ENCODE measurements at places on chromosomes 11 and 22.

- DNase-seq: peak; percentile 84
- H3K4me1 ChIP-seq: no peaks in the 10 kb centered on the region
- no peak overlapping the region for H3K27ac ChIP-seq
These were observed 28.6 kb upstream of the OR10G7 start for GRCh38 chr11:124069429-124070401.

GRCh38 chr11:65290448-65291165 lies 24.1 kb upstream of the CDC42EP2 start:
- H3K4me3 ChIP-seq: no peak overlapping the region
- H3K27me3 ChIP-seq: no peaks in the 10 kb centered on the region
- no peak for DNase-seq
- H3K36me3 ChIP-seq: peaks cover 39% of the 10 kb centered on the region

- no peaks in the 10 kb centered on the region for H3K4me1 ChIP-seq
- H3K27me3 ChIP-seq: no peaks in the 10 kb centered on the region
- no peak for DNase-seq
- no peak overlapping the region for H3K27ac ChIP-seq
- H3K4me3 ChIP-seq: no peak overlapping the region
These were observed 125.8 kb upstream of the POU2AF2 start for GRCh38 chr11:111119751-111120150.

- no peaks in the 10 kb centered on the region for H3K27me3 ChIP-seq
- peaks cover 7% of the 10 kb centered on the region for H3K4me1 ChIP-seq
- H3K36me3 ChIP-seq: no peaks in the 10 kb centered on the region
- H3K4me3 ChIP-seq: no peak overlapping the region
- DNase-seq: no peak
These were observed 228.6 kb upstream of the DDI1 start for GRCh38 chr11:103807806-103808205.

- H3K27me3 ChIP-seq: no peaks in the 10 kb centered on the region
- H3K27ac ChIP-seq: no peak overlapping the region
- no peak overlapping the region for H3K4me3 ChIP-seq
These were observed 328.7 kb upstream of the B3GAT1 start for GRCh38 chr11:134740590-134741261.

GRCh38 chr11:103844327-103845215 lies 191.9 kb upstream of the DDI1 start:
- H3K27me3 ChIP-seq: no peaks in the 10 kb centered on the region
- no peak overlapping the region for H3K27ac ChIP-seq
- no peaks in the 10 kb centered on the region for H3K36me3 ChIP-seq
- H3K4me1 ChIP-seq: no peaks in the 10 kb centered on the region

GRCh38 chr11:3194016-3194816 lies 24.4 kb downstream of the MRGPRG start:
- H3K27ac ChIP-seq: no peak overlapping the region
- peaks cover 2% of the 10 kb centered on the region for H3K4me1 ChIP-seq
- H3K27me3 ChIP-seq: no peaks in the 10 kb centered on the region
- H3K4me3 ChIP-seq: no peak overlapping the region

GRCh38 chr22:49751966-49752597 lies 75.6 kb downstream of the BRD1 start:
- DNase-seq: peak; percentile 20
- no peaks in the 10 kb centered on the region for H3K27me3 ChIP-seq
- no peak overlapping the region for H3K27ac ChIP-seq
- H3K4me1 ChIP-seq: peaks cover 2% of the 10 kb centered on the region
- peaks cover 1% of the 10 kb centered on the region for H3K36me3 ChIP-seq
- no peak overlapping the region for H3K4me3 ChIP-seq

- H3K4me3 ChIP-seq: no peak overlapping the region
- no peak overlapping the region for H3K27ac ChIP-seq
- H3K27me3 ChIP-seq: no peaks in the 10 kb centered on the region
- DNase-seq: no peak
These were observed 13.1 kb downstream of the GRIK4 start for GRCh38 chr11:120524536-120525085.

DNA sequence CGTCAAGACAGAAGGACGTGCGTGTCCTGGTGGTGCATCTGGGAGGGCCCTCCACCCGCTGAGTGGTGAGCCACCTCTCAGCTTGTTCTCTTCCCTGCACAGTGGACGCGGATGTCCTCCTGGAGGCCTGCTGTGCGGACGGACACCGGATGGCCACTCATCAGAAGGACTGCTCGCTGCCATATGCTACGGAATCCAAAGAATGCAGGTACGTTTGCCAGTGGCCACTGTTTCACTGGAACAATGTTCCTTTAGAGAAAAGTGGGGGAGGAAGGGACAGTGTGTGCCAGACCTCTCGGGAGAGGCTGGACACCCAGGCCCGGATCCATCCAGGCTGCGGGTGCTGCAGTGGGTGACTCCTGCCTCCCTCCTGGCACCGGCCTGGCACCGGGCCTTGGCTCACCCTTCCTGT lies 15.9 kb downstream of the FBLN1 start:
- no peak overlapping the region for H3K27ac ChIP-seq
- peaks cover 3% of the 10 kb centered on the region for H3K4me1 ChIP-seq
- no peaks in the 10 kb centered on the region for H3K27me3 ChIP-seq

- peak overlapping the region; percentile 96 for H3K4me3 ChIP-seq
- H3K27me3 ChIP-seq: peaks cover 19% of the 10 kb centered on the region
- peak; percentile 72 for DNase-seq
- peak overlapping the region; percentile 76 for H3K27ac ChIP-seq
- no peaks in the 10 kb centered on the region for H3K36me3 ChIP-seq
- no peaks in the 10 kb centered on the region for H3K4me1 ChIP-seq
These were observed 18.7 kb upstream of the BDNF start for GRCh38 chr11:27718863-27719545.

GRCh38 chr22:41217553-41218157 lies 12.5 kb downstream of the L3MBTL2 start:
- no peak overlapping the region for H3K4me3 ChIP-seq
- H3K27ac ChIP-seq: no peak overlapping the region
- H3K36me3 ChIP-seq: peaks cover 43% of the 10 kb centered on the region
- H3K27me3 ChIP-seq: no peaks in the 10 kb centered on the region

- no peaks in the 10 kb centered on the region for H3K27me3 ChIP-seq
- no peak overlapping the region for H3K27ac ChIP-seq
- H3K36me3 ChIP-seq: peaks cover 58% of the 10 kb centered on the region
- no peak for DNase-seq
- no peak overlapping the region for H3K4me3 ChIP-seq
- no peaks in the 10 kb centered on the region for H3K4me1 ChIP-seq
These were observed 62.8 kb downstream of the AAMDC start for GRCh38 chr11:77883775-77884174.

- H3K36me3 ChIP-seq: no peaks in the 10 kb centered on the region
- no peaks in the 10 kb centered on the region for H3K27me3 ChIP-seq
- no peak overlapping the region for H3K4me3 ChIP-seq
These were observed 81.3 kb downstream of the KIRREL3 start for GRCh38 chr11:126919147-126919823.

- no peak overlapping the region for H3K4me3 ChIP-seq
- DNase-seq: no peak
- peaks cover 14% of the 10 kb centered on the region for H3K36me3 ChIP-seq
- H3K27ac ChIP-seq: no peak overlapping the region
- H3K4me1 ChIP-seq: peaks cover 3% of the 10 kb centered on the region
These were observed 7.8 kb downstream of the AMPD3 start for GRCh38 chr11:10462746-10463300.

GRCh38 chr11:74735365-74735928 lies 4.2 kb upstream of the CHRDL2 start:
- H3K27me3 ChIP-seq: peaks cover 20% of the 10 kb centered on the region
- no peaks in the 10 kb centered on the region for H3K4me1 ChIP-seq
- H3K27ac ChIP-seq: no peak overlapping the region
- no peak overlapping the region for H3K4me3 ChIP-seq

DNA sequence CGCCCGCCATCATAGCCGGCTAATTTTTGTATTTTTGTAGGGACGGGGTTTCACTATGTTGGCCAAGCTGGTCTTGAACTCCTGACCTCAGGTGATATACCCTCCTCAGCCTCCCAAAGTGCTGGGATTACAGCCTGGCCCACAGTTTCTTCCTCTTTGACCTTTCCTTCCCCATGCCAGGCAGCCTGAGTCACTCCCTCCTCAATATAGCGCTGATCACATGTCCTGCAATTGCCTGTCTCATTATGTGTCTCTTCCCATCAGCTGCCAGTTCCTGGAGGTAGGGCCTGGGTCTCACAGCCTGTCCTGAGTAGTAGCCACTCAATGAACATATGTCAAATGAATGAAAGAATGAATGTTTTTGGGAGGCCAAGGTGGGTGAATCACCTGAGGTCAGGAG lies 43.0 kb upstream of the CCDC134 start:
- no peak for DNase-seq
- no peak overlapping the region for H3K4me3 ChIP-seq
- H3K27me3 ChIP-seq: no peaks in the 10 kb centered on the region
- H3K27ac ChIP-seq: no peak overlapping the region
- peaks cover 5% of the 10 kb centered on the region for H3K4me1 ChIP-seq
- H3K36me3 ChIP-seq: no peaks in the 10 kb centered on the region

DNA sequence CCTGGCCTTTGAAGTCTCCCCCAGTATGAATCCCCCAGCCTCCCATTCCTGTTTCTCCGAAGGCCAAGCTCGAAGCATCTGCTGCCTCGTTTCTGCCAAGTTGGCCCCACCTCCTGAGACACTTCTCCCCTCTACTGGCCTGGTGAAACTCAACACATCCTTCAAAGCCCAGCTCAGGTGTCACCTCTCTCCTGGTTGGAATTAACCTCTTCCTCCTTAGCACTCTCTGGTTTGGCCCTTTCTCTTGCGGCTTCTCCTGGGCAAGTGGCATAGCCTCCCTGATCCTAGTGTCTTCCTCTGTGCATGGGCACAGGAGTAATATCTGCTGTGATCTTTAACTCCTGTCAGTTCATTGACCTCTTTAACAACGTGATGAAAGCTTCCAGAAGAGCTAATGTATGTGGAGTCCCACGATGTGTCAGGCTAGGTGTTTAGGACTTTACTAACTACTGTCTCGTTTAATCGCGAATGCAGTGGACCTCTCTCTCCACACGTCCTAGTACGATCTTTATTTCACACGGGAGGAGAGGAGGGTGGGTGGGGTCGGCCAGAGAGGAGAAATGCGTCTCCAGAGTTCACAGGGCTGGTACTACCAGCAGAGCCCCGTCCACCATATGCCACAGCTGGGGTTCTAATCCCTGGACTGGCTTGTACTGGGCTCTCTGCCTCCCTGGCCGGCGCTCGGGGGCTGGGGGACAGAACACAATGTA lies 826 bp upstream of the PTPRJ start:
- H3K27ac ChIP-seq: no peak overlapping the region
- peaks cover 2% of the 10 kb centered on the region for H3K36me3 ChIP-seq
- peak overlapping the region; percentile 70 for H3K4me3 ChIP-seq
- H3K27me3 ChIP-seq: no peaks in the 10 kb centered on the region

- H3K36me3 ChIP-seq: no peaks in the 10 kb centered on the region
- no peaks in the 10 kb centered on the region for H3K27me3 ChIP-seq
- H3K4me3 ChIP-seq: no peak overlapping the region
- DNase-seq: no peak
- H3K27ac ChIP-seq: no peak overlapping the region
- H3K4me1 ChIP-seq: no peaks in the 10 kb centered on the region
These were observed 588.2 kb upstream of the TENM4 start for GRCh38 chr11:80028998-80029397.

GRCh38 chr22:43704051-43704450 lies 108.1 kb downstream of the EFCAB6 start:
- H3K27ac ChIP-seq: no peak overlapping the region
- H3K27me3 ChIP-seq: no peaks in the 10 kb centered on the region
- H3K4me1 ChIP-seq: 0 out of 2 replicates have a peak, but pooled peaks cover 2% of the 10 kb centered on the region
- no peak for DNase-seq
- H3K36me3 ChIP-seq: peaks cover 30% of the 10 kb centered on the region

DNA sequence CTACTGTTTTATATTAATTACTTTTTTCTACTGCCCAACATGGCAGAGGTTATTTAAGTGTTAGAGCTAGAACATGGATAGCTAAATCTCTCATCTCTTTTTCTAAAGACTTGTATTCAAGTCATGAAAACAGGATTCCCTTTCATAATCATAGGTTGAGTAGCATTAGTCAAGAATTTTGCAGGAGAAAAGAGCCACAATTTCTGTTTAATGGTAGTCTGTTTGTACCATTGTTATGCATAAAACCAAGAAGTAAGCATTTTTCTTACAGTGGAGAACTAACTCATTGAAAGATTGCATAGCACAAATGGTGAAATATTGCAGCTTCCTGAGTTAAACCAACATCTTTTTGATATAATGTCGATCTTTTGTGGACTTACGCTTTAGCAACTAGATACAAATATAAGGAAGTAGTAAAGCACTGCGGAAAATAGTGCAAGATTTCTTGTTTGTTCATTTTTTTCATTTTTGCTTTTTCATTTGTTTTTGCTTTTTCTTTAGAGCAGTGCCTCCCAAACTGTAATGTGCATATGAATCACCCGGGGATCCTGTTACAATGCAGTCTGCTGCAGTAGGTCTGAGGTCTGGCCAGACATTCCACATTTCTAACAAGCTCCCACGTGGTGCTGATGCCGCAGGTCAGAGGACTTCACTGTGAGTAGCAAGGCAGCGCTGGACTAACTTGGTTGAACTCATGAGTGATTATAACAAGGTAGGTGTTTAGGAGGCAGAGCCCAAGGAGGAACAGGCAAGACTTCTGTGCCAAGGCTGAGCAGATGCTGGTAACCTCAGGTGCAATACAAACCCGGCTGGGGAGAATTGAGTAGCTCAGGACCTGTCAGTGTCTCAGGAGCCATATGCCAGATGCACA lies 4.6 kb downstream of the ETS1 start:
- no peaks in the 10 kb centered on the region for H3K36me3 ChIP-seq
- no peaks in the 10 kb centered on the region for H3K27me3 ChIP-seq
- DNase-seq: peak; percentile 86
- peak overlapping the region; percentile 18 for H3K27ac ChIP-seq

- DNase-seq: no peak
- no peak overlapping the region for H3K27ac ChIP-seq
- no peaks in the 10 kb centered on the region for H3K27me3 ChIP-seq
- H3K4me3 ChIP-seq: no peak overlapping the region
These were observed 23.5 kb upstream of the TMEM123 start for GRCh38 chr11:102476069-102476468.

GRCh38 chr11:94715225-94715624 lies 52.9 kb upstream of the AMOTL1 start:
- no peak overlapping the region for H3K27ac ChIP-seq
- no peaks in the 10 kb centered on the region for H3K27me3 ChIP-seq
- H3K36me3 ChIP-seq: peaks cover 5% of the 10 kb centered on the region
- H3K4me3 ChIP-seq: no peak overlapping the region

DNA sequence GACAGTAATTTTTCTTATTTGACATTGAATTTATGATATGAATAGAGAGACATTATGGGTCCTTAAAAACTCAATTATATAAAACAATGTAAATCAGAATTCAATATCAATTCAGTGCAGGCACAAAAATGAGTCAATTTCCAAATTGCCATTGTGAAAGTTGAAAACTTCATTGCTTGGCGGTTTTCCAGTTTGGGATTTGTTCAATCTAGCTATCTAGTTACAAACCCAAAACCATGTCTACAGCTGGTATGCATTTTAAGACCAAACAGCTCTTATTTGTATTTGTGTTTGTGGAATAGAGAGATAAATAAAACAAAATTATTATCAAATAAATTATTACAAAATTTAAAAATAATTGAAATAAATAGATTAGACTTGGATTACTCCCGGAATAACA lies 1206.6 kb upstream of the RAG2 start:
- H3K4me1 ChIP-seq: no peaks in the 10 kb centered on the region
- H3K4me3 ChIP-seq: no peak overlapping the region
- no peak overlapping the region for H3K27ac ChIP-seq
- no peaks in the 10 kb centered on the region for H3K36me3 ChIP-seq

Data from H9 (cell line).